ENCODE measurements at places on chromosomes 4 and X.

GRCh38 chr4:3710451-3711182 lies 55.6 kb upstream of the ADRA2C start:
- no peak for DNase-seq

DNA sequence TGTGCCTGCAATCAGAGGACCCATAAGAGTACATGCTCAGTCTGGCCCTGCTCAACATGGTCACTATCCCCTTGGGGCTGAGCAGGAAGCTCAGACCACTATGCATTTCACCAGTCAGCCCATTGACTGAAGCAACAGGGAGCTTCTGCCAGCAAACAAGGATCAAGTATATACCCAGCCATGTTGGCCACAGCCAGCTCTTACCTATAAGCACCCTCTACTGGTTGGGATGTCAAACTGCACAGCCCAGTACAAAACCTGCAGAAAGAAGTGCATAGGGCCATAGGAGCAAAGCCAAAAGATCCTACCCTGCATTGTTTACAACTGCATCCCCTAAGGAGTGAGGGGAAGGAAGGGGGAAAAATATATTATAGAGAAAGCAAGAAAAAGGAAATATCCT lies 214.4 kb upstream of the CPEB2 start:
- DNase-seq: no peak

DNA sequence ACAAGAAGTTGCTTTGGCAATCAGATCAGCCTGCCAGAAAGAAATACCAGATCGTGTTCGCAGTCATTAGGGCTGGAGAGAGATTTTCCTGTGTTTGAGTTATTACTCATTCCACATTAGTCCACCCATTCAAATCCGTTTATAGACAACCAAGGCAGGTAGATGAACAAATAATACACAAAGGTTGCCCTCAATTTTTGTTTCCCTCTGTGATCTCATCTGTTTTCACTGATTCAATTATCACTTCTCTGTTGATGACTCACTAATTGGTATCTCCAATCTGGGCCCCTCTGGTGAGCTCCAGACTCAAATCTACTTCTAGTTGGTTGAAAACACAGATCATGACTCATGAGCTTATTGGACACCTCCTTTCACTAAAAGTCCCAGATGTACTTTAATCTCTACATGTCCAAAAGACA lies 54.5 kb downstream of the CHM start:
- no peak for DNase-seq

DNA sequence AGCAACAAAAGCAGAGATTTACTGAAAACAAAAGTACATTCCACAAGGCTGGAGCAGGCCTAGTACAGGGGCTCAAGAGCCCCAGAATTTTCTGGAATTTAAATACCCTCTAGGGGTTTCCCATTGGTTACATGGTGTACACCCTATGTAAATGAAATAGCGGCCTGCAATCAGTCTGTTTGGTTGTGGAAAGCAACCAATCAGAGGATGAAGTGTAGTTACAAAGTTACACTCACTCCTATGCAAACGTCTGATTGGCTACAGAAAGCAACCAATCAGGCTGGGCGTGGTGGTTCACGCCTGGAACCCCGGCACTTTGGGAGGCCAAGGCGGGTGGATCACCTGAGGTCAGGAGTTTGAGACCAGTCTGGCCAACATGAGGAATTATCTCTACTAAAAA lies 13.8 kb upstream of the TXLNG start:
- DNase-seq: no peak

- no peak for DNase-seq
Observed at GRCh38 chrX:151702741-151703340, 7.6 kb downstream of the PRRG3 start.

- no peak for DNase-seq
Observed at GRCh38 chr4:189305500-189305899, 635.2 kb upstream of the FRG1 start.

- no peak for DNase-seq
Observed at GRCh38 chr4:76197971-76198410, 15.6 kb downstream of the SCARB2 start.
